ENCODE measurements at places on chromosomes 3 and 15. TPM values are rescaled to one million over a fixed set of nuclear protein-coding genes. Genes with fewer than 3 reads are reported as not detected.
A peak's percentile ranks its signal among the peaks of the same experiment; 100 is the strongest.

WDR93 gene
- total RNA-seq, result 0.13 TPM

ZBTB20 gene
- 12.7 TPM for total RNA-seq

- H3K27ac ChIP-seq, result no peak overlapping the region
- no peaks in the 10 kb centered on the region for H3K36me3 ChIP-seq
- no peaks in the 10 kb centered on the region for H3K4me1 ChIP-seq
- no peaks in the 10 kb centered on the region for H3K27me3 ChIP-seq
These were observed 21.5 kb downstream of the MAP2K1 start for GRCh38 chr15:66408254-66408653.

GRCh38 chr3:171375666-171376595 is 84.3 kb downstream of the TNIK start:
- peak overlapping the region; percentile 19 for H3K27ac ChIP-seq
- H3K4me3 ChIP-seq, result no peak overlapping the region
- H3K4me1 ChIP-seq, result no peaks in the 10 kb centered on the region
- no peaks in the 10 kb centered on the region for H3K27me3 ChIP-seq
- no peaks in the 10 kb centered on the region for H3K36me3 ChIP-seq

DNA sequence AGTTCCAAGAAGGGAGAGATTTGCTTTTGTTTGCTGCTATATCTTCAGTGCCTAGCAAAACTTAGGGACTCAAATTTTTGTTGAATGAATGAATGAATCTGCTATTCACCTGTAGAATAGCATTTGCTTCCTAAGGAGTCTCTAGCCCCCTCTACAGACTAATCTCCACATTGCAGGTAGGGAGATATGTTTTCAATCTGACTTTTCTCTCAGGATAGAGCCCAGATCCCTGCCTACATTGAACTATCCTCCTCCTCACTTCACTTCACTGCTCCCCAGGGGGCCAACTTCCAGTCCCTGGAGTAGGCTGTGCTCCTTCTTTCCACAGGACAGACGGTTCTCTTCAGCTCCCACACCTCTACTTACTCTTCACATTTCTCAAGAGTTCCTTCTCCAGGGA is 81.9 kb upstream of the PTX3 start:
- no peaks in the 10 kb centered on the region for H3K4me1 ChIP-seq
- no peaks in the 10 kb centered on the region for H3K36me3 ChIP-seq
- H3K4me3 ChIP-seq, result no peak overlapping the region
- DNase-seq, result peak; percentile 24
- no peak overlapping the region for H3K27ac ChIP-seq

GRCh38 chr3:23341147-23341838 is 138.2 kb downstream of the UBE2E2 start:
- no peak overlapping the region for H3K27ac ChIP-seq
- H3K27me3 ChIP-seq, result no peaks in the 10 kb centered on the region
- no peaks in the 10 kb centered on the region for H3K36me3 ChIP-seq
- H3K4me1 ChIP-seq, result no peaks in the 10 kb centered on the region
- H3K4me3 ChIP-seq, result no peak overlapping the region

DNA sequence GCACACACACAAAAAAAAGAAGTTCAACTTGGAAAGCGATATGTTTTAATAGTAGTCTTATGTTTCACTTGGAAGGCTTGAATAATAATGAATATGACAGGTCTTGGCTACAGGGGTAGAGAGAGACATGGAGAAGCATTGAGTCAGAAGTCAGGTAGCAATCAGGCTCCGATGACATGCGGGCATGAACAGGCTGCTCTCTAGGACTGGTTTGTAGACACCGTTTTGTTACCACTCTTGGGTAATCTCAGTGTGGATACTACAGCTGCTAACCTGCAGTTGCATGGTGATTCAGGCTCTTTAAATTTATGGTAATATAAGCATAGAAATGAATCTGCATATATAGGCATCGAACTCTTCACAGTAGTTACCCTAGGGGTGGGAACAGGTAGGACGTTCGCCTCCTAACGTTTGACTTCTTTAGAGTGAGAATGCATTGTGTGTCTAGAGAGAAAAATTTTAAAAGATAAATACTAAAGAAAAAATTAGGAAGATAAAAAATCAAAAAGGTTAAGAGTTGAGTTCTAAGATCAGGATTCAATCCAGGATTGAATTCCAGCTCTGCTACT is 241.6 kb upstream of the KBTBD8 start:
- no peaks in the 10 kb centered on the region for H3K27me3 ChIP-seq
- DNase-seq, result no peak
- H3K4me1 ChIP-seq, result no peaks in the 10 kb centered on the region
- H3K36me3 ChIP-seq, result no peaks in the 10 kb centered on the region

CHST2 gene
- total RNA-seq, result 2.5 TPM

- no peak for DNase-seq
- H3K27ac ChIP-seq, result no peak overlapping the region
- H3K27me3 ChIP-seq, result no peaks in the 10 kb centered on the region
These were observed 10.7 kb upstream of the SHISA5 start for GRCh38 chr3:48514431-48515227.

SRP14 gene
- 163 TPM for total RNA-seq

GASK1A gene
- total RNA-seq, result 1.3 TPM

SI gene
- total RNA-seq, result 42.4 TPM

DNA sequence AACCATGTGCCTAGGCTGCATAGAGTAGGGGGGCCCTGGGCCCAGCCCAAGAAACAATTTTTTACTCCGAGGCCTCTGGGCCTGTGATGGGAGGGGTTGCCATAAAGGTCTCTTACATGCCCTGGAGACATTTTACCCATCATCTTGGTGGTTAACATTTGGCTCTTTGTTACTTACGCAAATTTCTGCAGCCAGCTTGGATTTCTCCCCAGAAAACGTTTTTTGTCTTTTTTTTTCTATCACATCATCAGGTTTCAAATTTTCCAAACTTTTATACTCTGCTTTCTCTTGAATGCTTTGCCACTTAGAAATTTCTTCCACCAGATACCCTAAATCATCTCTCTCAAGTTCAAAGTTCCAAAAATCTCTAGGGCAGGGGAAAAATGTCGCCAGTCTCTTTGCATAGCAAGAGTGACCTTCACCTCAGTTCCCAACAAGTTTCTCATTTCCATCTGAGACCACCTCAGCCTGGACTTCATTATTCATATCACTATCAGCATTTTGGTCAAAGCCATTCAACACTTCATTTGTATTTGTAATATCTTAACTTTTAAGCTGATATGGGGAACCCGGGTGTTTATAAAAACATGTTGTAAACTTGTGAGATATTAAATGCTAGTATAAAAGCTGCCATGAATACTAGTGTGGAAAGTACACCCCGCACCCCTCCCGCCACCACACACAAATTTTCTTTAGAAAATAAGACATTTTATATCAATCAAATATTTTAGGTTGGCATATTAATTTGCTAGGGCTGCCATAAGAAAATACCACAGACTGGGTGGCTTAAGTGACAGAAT is 56.0 kb upstream of the PLSCR4 start:
- no peaks in the 10 kb centered on the region for H3K27me3 ChIP-seq
- H3K27ac ChIP-seq, result no peak overlapping the region
- no peak overlapping the region for H3K4me3 ChIP-seq
- H3K4me1 ChIP-seq, result no peaks in the 10 kb centered on the region
- no peak for DNase-seq
- H3K36me3 ChIP-seq, result no peaks in the 10 kb centered on the region

DNA sequence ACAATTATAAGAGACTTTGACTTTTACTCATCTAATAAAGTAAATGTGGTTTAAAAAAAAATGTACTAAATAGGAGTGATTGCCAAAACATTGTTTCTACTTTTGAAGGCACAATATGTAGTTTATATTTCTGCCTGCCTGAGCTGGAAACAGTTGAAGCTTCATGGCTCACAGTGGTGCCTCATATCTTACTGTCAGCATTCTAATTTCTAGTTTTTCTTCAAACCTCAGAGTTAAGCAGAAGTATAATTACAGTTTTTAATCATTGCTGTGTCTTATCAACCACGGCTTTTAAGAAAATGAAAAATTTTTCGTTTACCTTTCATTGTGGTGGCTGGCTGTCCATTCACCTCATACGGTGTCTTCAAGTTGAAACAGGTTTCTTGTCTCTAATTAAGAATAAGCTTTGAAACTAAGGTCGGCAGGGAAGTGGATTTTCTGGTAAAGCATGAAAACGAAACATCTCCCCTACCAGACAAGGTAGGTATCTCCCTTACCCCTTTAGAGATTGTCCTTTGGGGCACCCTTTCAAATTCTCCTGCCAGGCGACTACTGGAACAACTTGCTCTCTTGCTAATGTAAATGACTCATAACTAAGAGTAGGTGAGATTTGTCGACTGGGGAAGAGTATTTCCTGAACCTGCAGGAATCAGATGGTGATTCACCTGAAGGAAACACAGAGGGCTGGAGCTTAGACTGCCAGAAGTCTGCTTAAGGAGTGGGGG is at the start of gene GPR87:
Gene GPR87, minus strand, starts transcription at position 554 of the 725 bp plus-strand sequence. CDS start 16,720 bp downstream, outside the sequence.
- no peak within 1 kb of the TSS for H3K27ac ChIP-seq
- H3K4me1 ChIP-seq, result no peaks in the 10 kb centered on the region
- H3K36me3 ChIP-seq, result no peaks in the 10 kb centered on the region
- no peak within 1 kb of the TSS for H3K4me3 ChIP-seq

SLC6A11 gene
- total RNA-seq, result not detected

GRCh38 chr15:40618023-40618422 is 24.0 kb downstream of the KNL1 start:
- no peak for DNase-seq
- H3K27ac ChIP-seq, result no peak overlapping the region
- H3K4me1 ChIP-seq, result no peaks in the 10 kb centered on the region
- no peak overlapping the region for H3K4me3 ChIP-seq
- no peaks in the 10 kb centered on the region for H3K27me3 ChIP-seq

DNA sequence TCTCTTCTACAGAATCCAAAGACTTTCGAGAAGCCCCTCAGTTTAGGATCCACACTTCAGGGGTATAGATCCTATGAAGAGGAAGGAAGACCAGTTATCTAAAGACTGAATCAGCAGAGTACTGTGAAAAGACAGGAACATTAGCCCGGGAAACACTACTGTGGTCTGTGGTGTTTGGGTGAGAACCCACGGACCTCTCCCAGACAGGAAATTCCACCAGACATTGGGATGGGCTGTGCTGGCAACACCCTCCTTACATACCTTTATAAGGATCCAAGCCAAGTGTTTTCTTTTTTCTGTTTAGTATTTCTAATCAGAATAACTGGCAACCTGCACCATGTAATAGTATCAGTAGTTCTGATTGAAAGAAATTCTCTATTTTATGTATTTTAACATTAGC is 14.1 kb downstream of the TMEM207 start:
- H3K27ac ChIP-seq, result no peak overlapping the region
- H3K27me3 ChIP-seq, result no peaks in the 10 kb centered on the region
- H3K4me1 ChIP-seq, result no peaks in the 10 kb centered on the region
- H3K36me3 ChIP-seq, result no peaks in the 10 kb centered on the region
- no peak overlapping the region for H3K4me3 ChIP-seq

RNF7 gene
- total RNA-seq, result 89.0 TPM

MKRN2 gene
- 20.9 TPM for total RNA-seq

TLE3 gene
- total RNA-seq, result 85.1 TPM

GRCh38 chr3:115688418-115688817 is 65.1 kb downstream of the GAP43 start:
- H3K4me1 ChIP-seq, result no peaks in the 10 kb centered on the region
- no peak overlapping the region for H3K27ac ChIP-seq
- H3K27me3 ChIP-seq, result no peaks in the 10 kb centered on the region
- H3K4me3 ChIP-seq, result no peak overlapping the region

LRTM1 gene
- total RNA-seq, result not detected

SLC24A5 gene
- not detected for total RNA-seq

LDHAL6B gene
- total RNA-seq, result not detected

- no peaks in the 10 kb centered on the region for H3K27me3 ChIP-seq
- no peak overlapping the region for H3K27ac ChIP-seq
- H3K4me3 ChIP-seq, result no peak overlapping the region
- peaks cover 10% of the 10 kb centered on the region for H3K4me1 ChIP-seq
- DNase-seq, result no peak
These were observed 24.6 kb downstream of the SLC28A1 start for GRCh38 chr15:84909029-84909428.

SNTN gene
- total RNA-seq, result not detected

- H3K4me1 ChIP-seq, result peaks cover 3% of the 10 kb centered on the region
- no peaks in the 10 kb centered on the region for H3K27me3 ChIP-seq
- DNase-seq, result no peak
- no peak overlapping the region for H3K27ac ChIP-seq
- H3K4me3 ChIP-seq, result no peak overlapping the region
- H3K36me3 ChIP-seq, result no peaks in the 10 kb centered on the region
These were observed 497.7 kb upstream of the THBS1 start for GRCh38 chr15:39083213-39083612.

CHDH gene
- 48.6 TPM for total RNA-seq

SNUPN gene
- 19.1 TPM for total RNA-seq

- H3K4me1 ChIP-seq, result no peaks in the 10 kb centered on the region
- H3K4me3 ChIP-seq, result no peak overlapping the region
- DNase-seq, result no peak
- H3K27ac ChIP-seq, result no peak overlapping the region
- no peaks in the 10 kb centered on the region for H3K27me3 ChIP-seq
- no peaks in the 10 kb centered on the region for H3K36me3 ChIP-seq
These were observed 127.4 kb upstream of the HACD2 start for GRCh38 chr3:123712077-123712860.

DNA sequence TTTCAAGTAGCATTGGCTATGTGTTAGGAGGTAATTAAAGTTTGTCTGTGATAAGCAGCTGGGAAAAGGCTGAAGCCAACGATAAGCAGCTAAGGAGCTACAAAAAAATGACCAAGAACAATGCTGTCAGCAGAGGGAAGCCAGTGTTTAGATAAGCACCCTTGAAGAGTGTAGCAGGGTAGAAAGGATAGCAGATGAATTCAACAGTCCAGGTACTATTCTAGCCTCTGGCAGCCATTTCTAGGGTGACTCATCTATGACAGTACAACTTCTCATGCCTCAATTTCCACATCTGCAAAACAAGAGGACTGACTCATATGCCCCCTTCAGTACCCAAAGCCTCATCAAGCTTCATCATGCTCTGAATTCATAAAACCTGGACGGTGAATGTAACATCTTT is 617.6 kb upstream of the UBE2E2 start:
- no peak overlapping the region for H3K27ac ChIP-seq
- DNase-seq, result no peak
- no peak overlapping the region for H3K4me3 ChIP-seq
- no peaks in the 10 kb centered on the region for H3K4me1 ChIP-seq
- H3K27me3 ChIP-seq, result no peaks in the 10 kb centered on the region

GRCh38 chr3:143480344-143480743 is 360.8 kb downstream of the CHST2 start:
- H3K27me3 ChIP-seq, result no peaks in the 10 kb centered on the region
- no peak overlapping the region for H3K4me3 ChIP-seq
- H3K27ac ChIP-seq, result peak overlapping the region; percentile 10
- DNase-seq, result peak; percentile 45
- H3K36me3 ChIP-seq, result no peaks in the 10 kb centered on the region

PLCH1 gene
- total RNA-seq, result 8.2 TPM

RARRES1 gene
- 30.6 TPM for total RNA-seq

SCAANT1 gene
- not detected for total RNA-seq

- H3K4me3 ChIP-seq, result no peak overlapping the region
- no peaks in the 10 kb centered on the region for H3K27me3 ChIP-seq
- no peaks in the 10 kb centered on the region for H3K36me3 ChIP-seq
- H3K27ac ChIP-seq, result no peak overlapping the region
- H3K4me1 ChIP-seq, result no peaks in the 10 kb centered on the region
These were observed 73.6 kb downstream of the OXSM start for GRCh38 chr3:25863416-25863959.

GRCh38 chr3:12323237-12323636 is 34.4 kb downstream of the PPARG start:
- DNase-seq, result no peak
- H3K4me3 ChIP-seq, result no peak overlapping the region
- H3K36me3 ChIP-seq, result no peaks in the 10 kb centered on the region
- peaks cover 4% of the 10 kb centered on the region for H3K4me1 ChIP-seq

- no peak overlapping the region for H3K27ac ChIP-seq
- H3K4me1 ChIP-seq, result no peaks in the 10 kb centered on the region
- H3K4me3 ChIP-seq, result no peak overlapping the region
- no peaks in the 10 kb centered on the region for H3K36me3 ChIP-seq
- H3K27me3 ChIP-seq, result no peaks in the 10 kb centered on the region
- no peak for DNase-seq
These were observed 20.1 kb upstream of the MINAR1 start for GRCh38 chr15:79412010-79412409.
